Breast epithelium (tissue), 4 donors: ENCODE measurements at places on chromosomes 2 and 18.

- DNase-seq, result no peak
Measured at GRCh38 chr18:24049142-24049541, 34.6 kb downstream of the TTC39C start.

- DNase-seq, result no peak
Measured at GRCh38 chr18:10226971-10227370, 227.5 kb upstream of the APCDD1 start.

- no peak for DNase-seq
Measured at GRCh38 chr2:195029804-195030654, 627.0 kb upstream of the SLC39A10 start.

DNA sequence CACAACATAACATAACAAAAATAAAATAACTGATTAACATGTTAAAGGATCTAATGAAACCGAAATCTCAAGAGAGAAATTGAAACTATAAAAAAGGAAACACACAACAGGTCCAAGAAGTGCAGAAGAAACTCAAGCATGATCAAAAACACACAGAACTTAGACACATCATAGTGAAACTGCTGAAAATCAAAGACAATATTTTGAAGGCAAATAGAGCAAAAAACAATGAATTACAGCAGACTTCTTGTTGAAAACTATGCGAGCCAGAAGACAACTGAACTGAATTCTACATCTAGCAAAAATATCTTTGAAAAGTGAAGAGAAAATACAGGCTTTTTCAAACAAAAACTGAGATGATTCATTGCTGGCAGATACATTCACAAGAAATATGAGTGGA, 61.3 kb downstream of the UGP2 start:
- no peak for DNase-seq

DNA sequence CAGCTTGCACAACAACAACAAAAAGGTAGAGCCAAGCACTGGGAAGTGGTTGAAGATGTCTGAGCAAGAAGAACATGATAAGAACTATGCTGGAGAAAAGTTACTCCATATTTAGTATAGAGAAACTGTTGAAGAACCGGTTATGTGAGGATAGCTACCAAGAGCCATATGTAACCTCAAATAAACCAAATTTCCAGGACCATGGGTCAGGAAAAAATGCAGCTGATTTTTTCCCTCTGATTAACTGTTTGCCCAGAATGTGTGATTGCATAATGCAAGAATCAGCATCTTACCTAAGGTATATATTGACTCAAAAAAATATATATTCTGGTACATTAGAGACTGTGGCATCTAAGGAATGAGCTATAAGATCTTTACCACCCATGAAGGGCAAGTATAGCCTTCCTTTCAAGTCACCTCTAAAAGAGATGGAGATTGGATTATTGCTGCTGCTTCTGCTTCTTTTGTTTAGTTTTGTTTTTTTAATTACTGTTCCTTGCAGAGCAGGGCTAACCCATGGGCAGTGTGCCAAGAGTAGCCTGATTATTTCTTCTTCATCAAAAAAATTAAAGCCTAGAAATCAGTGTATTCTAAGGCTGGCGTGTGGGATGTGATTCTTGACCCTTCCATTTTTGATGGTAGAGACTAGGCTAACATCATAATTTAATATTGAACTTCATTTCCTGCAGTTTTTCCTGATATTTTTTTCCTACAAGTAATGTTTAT, 76.9 kb upstream of the MAP3K20 start:
- no peak for DNase-seq

DNA sequence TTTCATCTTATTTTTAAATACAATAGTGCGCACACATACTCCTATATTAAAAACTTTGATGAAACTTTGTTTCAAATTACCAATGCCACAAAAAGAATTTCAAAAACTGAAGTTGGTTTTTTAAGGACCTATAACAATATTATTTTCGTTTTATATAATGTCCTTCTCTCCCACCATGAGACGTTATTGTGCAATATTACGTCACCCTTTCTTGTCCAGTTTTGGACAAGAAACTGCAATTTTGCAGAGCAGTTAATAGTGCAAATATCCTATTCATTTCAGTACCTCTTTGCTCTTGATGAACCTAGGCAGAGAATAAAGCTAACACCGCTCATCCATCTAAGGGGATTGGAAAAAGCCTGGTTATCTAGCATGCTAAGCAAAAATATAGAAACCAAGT, 9.7 kb upstream of the ZNF516 start:
- no peak for DNase-seq

- DNase-seq, result no peak
Measured at GRCh38 chr2:60536746-60537145, 16.7 kb downstream of the BCL11A start.
